ENCODE measurements at places on chromosomes 11 and 22.

DNA sequence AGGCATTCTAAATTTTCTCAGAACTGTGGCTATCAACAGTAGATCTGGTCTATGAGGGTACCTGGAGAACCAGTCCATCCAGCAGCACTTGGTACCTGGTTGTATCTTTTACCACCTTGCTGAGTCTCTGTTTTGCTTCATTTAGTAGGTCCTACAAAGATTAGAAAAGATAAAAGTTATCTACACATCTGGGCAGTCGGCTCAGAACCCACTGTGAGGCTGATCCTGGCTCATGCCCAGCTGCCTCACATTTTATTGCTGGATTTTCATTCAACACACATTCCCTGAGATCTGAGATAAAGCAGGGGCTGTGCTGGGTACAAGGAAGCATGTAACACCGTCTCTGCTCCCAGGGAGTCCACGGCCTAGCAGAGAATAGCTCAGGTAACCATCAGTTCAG lies 27.5 kb downstream of the ATP6V1E1 start:
- no peak for DNase-seq

GRCh38 chr11:64713016-64713707 lies 9.8 kb downstream of the NRXN2 start:
- no peak for DNase-seq

DNA sequence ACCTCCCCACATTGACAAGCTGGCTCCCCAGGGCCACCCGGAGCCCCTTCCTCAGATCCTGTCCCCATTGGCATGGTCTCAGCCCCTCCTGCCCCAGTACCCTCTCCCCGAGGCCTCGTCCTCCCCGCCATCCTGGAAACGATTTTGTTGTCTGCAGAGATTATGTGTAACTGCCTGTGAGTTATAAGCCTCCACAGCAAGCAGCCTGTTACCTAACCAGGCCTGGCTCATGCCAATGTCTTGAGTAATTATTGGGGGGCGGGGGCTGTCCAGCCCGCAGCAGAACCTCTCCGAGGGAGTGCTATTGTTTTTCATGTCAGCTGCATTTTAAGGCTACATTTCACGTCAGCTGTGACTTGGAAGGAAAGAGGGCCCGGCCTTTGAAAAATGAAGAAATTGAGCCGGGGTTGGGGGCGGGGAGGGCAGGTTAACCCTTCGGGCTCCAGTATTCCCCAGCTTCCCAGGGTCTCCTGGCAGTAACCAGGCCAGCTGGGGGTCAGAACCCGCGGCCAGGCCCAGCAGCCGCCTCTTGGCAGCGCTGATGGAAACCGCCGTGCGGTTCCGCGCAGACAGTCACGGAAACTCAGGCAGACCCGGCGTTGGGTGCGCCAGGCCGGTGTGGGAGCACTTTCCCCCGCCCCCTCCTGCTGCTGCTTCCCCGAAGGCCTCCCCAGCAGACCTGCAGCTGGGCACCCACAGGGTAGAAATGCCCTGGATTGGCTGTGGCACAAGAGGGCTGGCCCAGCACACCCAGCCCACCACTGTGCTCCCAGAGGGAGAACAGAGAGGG lies 59.5 kb downstream of the CDKN1C start:
- no peak for DNase-seq

GRCh38 chr11:122754553-122755322 lies 83.6 kb upstream of the CRTAM start:
- DNase-seq, result no peak

- DNase-seq, result no peak
Observed at GRCh38 chr11:70694371-70694770, 296.0 kb downstream of the CTTN start.

DNA sequence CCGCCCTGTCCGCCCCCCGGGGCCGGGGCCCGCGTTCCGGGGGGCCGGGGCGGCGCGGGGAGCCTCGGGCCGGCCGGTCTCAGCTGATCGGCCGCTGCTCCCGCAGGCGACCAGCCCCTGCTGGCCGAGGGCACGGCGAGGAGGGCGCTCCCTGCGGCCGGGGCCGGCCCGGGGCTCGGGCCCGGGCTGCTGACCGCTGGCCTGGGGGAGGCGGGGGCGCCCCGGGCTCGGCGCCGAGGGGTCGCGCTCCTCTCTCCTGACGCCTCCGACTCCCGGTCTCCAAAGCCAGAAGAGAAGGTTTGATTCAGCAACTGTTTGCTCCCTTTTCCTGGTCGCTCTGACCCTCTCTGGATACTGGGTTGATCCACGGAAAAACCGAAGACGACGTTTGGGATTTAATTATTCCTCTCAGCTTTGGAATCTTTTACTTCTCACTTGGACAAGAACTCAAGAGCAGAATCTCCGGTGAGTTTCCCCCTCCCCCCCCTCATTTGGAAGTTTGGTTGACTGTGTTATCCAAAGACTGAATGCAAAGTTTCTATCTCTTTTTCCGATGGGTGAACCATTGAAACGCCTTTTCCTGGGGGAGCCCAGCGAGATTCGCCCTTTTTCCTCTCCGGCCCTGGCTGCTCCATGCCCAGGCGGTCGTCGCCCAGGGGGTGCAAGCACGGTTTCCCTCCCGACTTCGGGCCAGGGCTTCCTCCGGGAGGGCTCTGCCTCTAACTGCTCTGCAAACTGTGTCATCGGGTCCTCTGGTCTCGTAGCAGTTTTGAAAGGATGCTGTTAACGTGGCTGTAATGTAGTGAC lies 725 bp downstream of the KDM2A start:
- DNase-seq, result no peak

DNA sequence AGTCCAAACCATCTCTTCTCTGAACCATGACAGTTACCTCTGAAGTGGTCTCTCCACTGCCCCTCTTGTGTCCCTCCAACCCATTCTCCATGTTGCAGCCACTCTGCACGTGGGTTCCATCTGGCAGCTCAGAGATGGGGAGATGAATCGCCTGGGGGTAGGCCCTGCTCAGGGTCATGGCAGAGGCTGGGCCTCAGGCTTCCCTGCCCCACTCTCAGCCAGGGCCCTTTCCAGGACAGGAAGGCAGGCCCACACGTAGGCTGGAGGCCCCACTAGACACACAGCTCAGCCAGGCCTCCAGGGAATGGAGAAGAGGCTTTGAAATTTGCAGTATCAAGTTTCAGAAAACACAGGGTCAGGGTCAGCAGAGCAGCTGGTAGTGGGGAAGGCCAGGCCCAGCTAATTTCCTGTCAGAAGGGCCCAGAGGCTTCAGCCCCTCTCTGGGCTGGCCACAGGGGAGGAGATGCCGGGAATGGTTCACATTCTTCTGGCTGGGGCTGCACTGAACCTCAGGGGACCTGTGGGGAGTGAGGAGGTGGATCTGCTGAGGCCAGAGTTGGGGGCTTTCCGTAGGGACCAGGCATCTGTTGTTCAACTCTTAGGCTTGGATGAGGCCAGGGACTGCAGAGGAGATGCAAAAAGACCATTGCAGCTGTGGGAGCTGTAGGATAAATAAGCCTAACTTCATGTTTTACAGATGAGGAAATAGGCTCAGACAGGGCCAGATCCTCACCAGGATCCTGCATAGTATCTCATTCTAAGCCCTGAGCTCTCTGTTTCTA lies 101.6 kb downstream of the SWAP70 start:
- DNase-seq, result no peak

DNA sequence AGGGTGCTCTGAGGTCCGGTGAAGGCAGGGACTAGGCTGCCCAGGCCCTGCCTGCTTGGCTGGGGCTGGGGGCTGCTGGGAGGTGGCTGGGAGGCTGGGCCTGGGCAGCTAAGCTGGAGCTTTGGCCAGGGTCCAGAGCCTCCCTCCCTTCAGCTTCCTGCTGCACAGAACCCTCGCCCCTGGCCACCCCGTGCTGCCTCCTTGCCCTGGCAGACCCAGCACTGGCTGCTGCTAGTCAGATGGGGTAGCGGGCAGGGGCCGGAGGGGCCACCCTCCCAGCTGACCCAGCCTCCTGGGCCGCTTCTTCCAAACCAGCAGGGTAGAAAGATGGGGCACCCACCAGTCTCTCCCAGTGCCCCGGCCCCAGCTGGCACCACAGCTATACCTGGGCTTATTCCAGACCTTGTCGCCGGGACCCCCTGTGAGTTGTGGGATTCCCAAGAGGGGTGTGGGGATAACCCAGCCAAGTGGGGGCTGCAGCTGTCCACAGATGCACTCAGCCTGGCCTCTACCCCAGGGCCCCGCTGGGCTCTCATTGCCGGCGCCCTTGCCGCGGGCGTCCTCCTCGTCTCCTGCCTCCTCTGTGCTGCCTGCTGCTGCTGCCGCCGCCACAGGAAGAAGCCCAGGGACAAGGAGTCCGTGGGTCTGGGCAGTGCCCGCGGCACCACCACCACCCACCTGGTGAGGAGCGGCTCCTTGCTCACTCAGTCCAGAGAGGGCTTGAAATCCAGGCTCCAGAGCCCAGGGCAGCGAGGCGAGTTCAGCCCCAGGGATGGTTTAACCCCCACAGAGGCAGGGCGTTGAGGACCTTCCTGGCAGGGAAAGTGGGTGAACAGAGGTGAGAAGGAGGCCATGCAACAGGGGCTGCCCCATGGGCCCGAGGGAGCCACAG lies at the start of gene SYT8:
SYT8 (plus strand) TSS at position 212 of the 892 bp plus-strand sequence; CDS start at position 328, 116 bp downstream.
- no peak for DNase-seq
